M059J (cell line): ENCODE measurements at places on chromosomes 5 and 9.

DNA sequence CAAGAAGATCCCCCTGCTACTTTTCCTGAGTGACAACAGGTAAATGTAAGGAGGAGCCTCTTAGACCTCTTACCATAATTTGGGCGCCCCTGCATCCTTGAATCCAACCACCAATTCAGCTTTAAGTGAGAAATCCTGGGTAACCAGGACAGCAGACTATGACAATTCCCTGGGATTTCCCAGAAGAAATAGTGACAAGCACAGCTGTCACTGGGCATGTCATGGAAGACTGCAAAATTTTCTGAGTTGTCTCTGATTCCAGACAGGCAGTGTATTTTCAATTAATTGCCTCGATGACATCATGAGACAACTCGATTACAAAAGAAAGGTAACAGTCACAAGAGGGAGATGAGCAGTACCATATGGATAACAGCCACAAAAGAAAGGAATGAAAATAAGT is 256.9 kb downstream of the BNC2 start:
- no peak for DNase-seq

GRCh38 chr5:166433679-166434078 is 1857.8 kb upstream of the WWC1 start:
- no peak for DNase-seq

DNA sequence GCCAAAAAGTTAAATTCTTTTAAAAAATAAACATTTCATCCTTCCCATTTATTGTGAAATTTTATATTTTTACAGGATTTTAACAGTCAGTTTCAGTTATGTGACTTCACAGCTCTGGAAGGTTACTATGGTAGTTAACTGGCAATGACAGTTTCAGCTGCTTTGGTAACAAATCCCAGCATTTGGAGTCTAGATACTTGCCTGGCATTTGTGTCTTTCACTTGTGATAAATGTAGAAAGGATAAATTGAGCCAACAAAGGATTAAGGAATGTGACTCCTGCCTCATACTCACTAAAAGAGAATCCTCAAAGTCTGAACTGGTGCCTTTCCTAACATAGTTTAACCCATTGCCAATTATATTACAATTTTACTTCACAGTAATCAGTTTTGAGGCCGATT is 315.5 kb downstream of the FER start:
- no peak for DNase-seq

GRCh38 chr5:56340196-56340980 is 107.3 kb upstream of the ANKRD55 start:
- no peak for DNase-seq

DNA sequence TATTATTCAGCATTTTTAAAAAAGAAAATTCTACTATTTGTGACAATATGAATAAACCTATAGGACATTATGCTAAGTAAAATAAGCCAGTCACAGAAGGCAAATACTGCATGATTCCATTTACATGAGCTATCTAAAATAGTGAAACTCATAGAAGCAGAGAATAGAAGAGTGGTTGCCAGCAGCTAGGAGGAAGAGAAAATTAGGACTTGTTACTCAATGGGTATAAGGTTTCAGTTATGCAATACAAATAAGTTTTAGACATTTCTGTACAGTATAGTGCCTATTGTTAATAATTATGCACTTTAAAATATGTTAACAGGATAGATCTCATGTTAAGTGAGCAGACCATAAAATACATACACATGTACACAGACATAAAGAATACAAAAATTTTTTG is 73.8 kb upstream of the SPINK5 start:
- DNase-seq = no peak

GRCh38 chr5:83172655-83173054 is 95.3 kb downstream of the XRCC4 start:
- no peak for DNase-seq

GRCh38 chr5:73770172-73771025 is 144.4 kb downstream of the ARHGEF28 start:
- no peak for DNase-seq

GRCh38 chr5:157143127-157143971 is 684 bp upstream of the MED7 start:
- peak; percentile 36 for DNase-seq

DNA sequence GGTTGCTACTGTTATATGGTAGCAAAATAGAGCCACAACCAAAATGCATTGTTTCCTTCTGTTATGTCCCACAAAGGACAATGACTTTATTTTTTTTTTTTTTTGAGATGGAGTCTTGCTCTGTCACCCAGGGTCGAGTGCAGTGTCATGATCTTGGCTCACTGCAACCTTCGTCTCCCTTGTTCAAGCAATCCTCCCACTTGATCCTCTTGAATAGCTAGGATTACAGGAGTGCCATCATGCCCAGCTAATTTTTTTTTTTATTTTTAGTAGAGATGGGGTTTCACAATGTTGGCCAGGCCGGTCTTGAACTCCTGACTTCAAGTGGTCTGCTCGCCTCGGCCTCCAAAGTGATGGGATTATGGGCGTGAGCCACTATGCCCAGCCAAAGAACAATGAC is 527.7 kb upstream of the SGCD start:
- no peak for DNase-seq

- peak; percentile 42 for DNase-seq
These were observed 44.3 kb downstream of the SMARCA2 start for GRCh38 chr9:2059274-2059929.

DNA sequence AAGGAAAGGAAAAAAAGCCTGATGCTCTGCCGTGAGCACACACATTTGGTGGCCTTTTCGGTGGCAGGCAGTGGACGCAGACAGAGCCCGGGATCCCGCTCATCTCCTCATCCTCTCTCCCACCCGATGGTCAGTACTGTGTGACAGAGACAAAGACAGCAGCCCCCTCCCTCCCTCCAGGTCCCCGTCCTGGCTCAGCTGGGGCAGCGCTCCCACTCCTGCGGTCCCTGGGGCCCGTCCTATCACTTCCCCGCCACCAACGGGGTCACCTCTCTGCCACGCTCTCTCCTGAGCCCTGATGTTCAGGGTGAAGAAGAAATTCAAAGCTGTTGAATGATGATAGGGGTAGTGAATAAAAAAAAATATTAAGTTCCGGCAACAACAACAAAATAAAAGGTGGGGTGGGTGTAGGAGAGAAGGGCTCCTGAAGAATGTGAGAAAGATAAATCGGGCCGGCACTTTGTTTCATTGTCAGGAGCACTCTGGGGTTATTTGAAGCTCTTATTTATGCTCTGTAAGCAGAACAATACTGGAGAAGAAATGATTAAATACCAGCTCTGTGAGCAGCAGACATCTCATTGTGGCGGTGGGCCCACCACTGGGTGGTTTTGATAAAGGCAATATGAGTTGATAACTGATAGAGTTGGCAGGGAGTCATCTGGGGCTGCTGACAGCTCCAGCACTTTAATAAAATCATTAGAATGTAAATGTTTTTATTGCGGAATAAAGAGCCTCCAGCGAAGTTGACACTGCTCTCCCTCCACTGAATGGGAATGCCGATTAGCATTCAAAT is 417.7 kb downstream of the IRX1 start:
- no peak for DNase-seq

GRCh38 chr5:143662020-143662419 is 149.9 kb upstream of the HMHB1 start:
- DNase-seq = peak; percentile 43

GRCh38 chr5:13189532-13189931 is 755.0 kb downstream of the DNAH5 start:
- DNase-seq = no peak

DNA sequence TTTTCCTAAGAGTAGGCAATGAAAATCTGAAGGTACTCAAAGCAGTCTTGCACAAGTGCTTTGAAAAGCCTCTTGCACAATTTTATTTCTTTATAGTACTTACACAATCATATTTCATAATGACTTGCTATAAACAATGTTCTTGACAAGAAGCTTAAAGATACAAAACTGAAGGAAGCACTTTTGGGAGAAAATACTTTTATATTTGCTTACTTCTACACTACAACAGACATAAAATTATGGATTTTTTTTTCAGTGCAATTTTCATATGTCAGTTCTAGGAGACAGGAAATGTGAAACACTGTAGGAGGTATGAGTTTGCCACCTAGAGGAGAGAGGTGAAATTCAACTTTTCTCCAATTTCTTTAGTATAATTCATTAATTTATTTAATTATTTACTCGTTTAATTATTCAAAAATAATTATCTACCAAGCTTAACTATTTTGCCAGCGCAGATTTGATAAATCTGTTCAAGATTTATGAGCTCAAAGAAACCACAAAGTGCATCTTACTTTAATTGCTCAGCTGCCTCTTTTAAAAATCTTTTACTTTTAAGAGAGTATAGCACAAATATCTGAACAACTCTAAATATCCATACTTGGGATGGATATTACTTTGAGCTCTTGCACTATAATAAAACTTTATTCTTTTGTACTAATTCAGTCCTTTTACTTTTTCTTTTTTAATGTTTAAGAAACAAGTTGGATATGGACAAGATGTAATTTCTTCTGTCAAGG is 29.0 kb upstream of the CDKN2B start:
- DNase-seq = peak; percentile 58

GRCh38 chr9:124617477-124618141 is 110.4 kb upstream of the NR5A1 start:
- DNase-seq = peak; percentile 87

- no peak for DNase-seq
These were observed 3.5 kb downstream of the RPS14 start for GRCh38 chr5:150446088-150446487.

- DNase-seq = no peak
These were observed 98.4 kb upstream of the MVB12B start for GRCh38 chr9:126228111-126228780.

GRCh38 chr5:126769703-126770102 is 7.2 kb upstream of the LMNB1 start:
- no peak for DNase-seq

DNA sequence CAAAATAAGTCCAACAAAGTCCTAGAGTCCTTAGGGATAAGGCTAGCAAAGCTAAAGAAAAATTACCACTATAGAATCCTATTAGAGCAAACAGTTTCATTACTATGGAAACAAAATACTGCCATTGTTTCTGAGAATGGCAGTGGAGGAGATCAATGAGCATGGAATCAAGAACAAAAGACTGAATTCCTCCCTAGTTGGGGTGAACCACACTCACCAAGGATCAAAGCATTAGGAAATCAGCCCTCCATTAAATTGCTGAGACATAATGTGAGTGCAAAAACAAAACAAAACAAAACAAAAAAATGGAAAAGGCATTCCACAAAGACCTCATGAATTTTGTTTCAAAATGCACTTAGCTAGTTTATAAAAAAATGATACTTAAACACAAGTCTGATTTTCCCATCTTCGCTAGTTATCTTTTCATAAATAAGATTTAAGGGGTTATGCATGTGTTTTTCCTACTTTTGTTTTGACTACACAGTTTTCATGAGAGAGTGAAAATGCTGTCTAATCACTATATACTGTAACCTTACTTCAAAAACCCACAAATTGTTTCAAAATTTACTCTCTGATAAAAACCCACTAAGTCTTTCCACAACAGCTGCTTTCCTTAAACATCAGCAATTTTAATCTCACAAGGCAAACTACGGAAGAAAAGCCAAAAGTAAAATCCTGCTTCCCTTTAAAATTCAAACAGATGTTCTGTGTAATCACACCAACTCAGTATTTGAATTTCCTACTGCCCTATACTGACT is 9.7 kb downstream of the SERINC5 start:
- peak; percentile 68 for DNase-seq

DNA sequence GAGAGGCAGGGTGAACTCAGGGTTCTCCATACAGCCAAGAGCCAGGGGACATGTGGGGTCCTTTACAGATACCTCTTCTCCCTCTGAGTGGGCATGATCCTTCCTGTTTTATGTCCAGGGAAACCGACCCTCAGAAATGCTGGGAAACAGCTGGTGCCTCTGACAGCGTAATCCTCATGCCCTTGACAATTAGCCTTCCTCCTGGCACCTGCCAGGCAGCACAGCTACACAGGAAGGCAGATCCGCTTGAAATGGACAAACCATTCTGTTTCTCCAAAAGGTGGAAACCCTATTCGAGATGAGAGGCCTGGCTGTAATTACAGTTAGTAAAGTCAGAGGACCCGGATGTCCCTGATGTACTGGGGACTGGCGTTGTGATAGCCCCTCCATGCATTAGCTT is 7.2 kb downstream of the ERGIC1 start:
- no peak for DNase-seq

DNA sequence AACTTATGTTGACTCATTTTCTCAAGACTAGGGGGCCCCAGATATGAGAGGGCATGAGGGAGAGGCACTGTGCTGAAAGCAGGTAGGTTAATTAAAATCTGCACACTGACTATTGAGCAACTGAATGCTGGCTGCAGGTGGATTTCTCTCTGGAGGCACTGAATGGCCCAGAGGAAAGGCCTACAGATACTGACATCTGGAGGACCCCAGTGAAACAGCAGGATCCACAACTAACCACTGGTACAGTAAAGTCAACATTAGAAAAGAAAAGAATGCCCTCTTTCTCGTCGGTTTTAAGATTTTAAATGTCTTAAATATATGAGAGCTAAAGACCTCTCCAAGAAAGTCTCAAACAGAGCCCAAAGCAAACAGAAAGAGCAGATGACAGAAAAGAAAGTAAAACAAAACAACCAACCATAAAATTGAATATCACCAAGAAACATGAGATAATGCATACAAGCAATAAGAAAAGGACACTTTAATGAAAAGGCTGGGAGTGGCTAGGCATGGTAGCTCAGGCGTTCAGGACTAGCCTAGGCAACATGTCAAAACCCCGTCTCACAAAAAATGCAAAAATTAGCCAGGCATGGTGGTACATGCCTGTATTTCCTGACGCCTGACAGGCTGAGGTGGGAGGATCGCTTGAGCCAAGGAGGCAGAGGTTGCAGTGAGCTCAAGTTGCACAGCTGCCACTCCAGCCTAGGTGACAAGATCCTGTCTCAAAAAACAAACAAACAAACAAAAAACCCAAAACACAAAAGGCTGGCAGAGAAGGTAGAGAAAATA is 43.3 kb downstream of the PUM3 start:
- no peak for DNase-seq

- peak; percentile 50 for DNase-seq
These were observed 144.3 kb downstream of the ACTBL2 start for GRCh38 chr5:57338068-57338867.

- no peak for DNase-seq
These were observed 126.8 kb upstream of the PCA3 start for GRCh38 chr9:76637416-76637815.

- no peak for DNase-seq
These were observed 10.9 kb downstream of the TMEM8B start for GRCh38 chr9:35839926-35840325.

DNA sequence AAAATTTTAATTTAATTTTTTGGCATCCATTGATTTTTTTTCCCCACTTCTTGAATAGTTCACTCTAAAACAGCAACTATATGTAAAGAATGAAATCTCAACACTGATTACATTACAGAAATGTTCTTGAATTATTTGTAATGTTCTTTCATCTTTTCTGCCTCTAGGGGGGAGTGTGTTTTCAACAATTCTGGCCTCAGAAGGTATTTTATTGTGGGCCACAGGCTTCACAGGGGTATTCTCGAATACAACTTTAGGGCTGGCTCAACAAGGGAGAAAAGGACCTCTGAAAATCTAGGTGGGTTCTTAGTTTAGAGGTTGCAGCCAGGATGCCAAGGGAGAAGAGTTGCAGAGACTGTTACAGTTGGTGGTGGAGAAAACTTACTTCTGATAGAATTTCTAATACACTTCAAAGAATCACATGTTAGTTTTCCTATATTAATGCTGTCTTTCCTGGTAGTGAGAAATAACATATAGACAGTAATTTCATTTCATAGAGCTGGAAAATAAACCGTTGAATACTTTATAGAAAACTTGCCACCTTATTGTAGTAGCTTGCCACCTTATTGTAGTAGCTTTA is 3.6 kb upstream of the NPR3 start:
- peak; percentile 48 for DNase-seq

GRCh38 chr9:126327006-126327713 is 531 bp downstream of the MVB12B start:
- no peak for DNase-seq
